ENCODE measurements at places on chromosomes 5 and 9. TPM values are rescaled to one million over a fixed set of nuclear protein-coding genes. Genes with fewer than 3 reads are reported as not detected.

Gene ASPN
- 40.9 TPM for total RNA-seq

Gene PCDHB13
- total RNA-seq: 8.3 TPM

Gene CYLC2
- total RNA-seq: not detected

Gene GAS1
- 11.5 TPM for total RNA-seq

Gene ELAVL2
- total RNA-seq: 0.23 TPM

Gene PRR7
- 7.8 TPM for total RNA-seq

Gene PBX3
- total RNA-seq: 57.7 TPM

Gene ITGA2
- total RNA-seq: 13.0 TPM

Gene IFNA1
- total RNA-seq: not detected

Gene CDHR2
- total RNA-seq: 65.7 TPM

Gene ADAMTS12
- total RNA-seq: 2.2 TPM

Gene ELOVL7
- 66.8 TPM for total RNA-seq

DNA sequence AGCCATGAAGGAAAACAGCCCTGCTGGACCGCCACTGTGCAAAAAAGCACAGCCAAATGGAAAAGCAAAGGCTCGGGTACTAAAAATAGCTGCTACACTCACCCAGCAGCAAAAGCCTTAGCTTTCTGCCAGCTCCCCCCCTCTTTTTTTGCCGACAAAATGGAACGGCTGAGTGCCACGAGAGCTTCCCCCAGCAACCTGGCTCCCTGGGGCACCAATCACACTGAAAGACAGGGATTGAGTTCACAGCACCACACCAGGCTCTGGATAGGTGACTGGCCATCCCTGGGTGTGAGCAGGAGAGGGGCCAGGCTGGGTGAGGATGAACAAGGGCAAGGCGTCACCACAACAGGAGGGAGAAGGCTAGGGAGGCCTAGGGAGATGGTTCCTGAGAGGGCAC, 66.7 kb downstream of the SIL1 start:
- DNase-seq: no peak

GRCh38 chr9:98097836-98098235, 21.2 kb downstream of the TRIM14 start:
- no peak for DNase-seq

DNA sequence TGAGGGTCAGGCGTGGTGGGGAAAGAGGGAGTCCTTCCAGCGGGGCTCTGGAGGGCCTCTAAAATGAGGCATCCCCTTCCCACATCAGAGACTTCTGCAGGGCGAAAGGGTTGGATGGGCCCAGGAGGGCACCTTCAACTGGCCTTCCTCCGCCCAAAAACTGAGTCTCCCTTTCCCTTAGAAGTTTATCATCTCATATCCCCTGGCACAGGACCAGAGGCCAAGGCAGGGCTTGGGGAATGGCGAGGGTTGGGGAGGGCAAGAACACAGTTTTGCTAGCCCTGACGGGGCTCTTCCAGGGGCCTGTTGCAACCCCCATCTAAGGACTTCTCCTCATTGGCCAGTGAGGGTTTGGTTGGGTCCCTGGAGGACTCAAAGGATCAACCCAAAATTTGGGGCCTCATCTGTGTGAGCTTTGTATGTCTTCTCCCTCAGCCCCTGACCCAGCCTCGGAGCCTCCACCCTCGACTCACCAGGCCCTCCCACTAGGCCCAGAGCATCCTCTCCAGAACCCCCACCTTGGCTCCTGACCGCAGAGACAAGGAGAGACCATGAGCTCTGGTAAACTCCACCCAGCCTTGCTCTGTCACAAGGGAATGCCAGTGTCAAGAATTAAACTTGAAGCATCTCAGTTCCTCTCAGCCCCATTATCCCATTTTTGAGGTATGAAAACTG, 24.1 kb downstream of the AQP7 start:
- DNase-seq: no peak

- no peak for DNase-seq
These were observed 141.4 kb downstream of the EBF1 start for GRCh38 chr5:158958021-158958994.

DNA sequence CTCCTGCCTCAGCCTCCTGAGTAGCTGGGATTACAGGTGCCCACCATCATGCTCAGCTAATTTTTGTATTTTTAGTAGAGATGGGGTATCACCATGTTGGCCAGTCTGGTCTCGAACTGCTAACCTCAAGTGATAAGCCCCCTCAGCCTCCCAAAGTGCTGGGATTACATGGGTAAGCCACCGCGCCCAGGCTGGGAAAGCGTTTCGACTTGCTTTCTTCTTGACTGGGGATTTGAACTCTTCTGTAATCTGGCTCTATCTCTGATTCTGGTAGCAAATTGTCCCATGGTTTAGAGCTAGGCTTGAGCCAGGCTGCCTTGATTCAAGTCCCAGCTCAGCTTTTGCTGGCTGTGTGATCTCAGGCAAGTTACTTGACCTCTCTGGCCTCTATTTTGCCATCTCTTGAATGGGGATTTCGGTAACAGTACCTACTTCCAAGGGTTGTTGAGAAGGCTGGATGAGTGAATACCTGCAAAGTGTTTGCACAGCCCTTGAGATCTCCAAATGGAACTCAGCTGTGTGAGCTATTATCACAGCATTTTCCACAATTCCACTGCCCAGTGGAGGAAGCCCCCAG, 20.5 kb upstream of the MVB12B start:
- no peak for DNase-seq

DNA sequence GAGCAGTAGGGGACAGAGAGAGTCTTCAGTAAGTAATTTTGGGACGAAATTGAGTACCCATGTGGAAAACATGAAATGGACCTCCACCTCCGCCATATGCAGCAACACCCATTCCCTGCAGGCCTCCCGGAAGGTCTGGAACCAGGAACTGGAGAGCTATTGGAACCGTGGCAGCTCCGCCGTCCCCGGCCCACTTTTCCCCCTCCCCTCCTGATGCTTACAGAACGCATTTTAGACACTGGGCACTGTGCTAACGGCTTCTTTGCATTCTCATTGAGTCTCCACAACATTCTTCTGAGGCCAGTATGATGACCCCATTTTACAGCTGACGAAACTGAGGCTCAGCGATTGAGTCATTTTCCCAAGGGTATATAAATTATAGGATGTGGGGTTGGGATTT, 20.4 kb upstream of the ZBTB43 start:
- DNase-seq: no peak

GRCh38 chr9:73138516-73138915, 13.1 kb upstream of the ANXA1 start:
- DNase-seq: no peak

DNA sequence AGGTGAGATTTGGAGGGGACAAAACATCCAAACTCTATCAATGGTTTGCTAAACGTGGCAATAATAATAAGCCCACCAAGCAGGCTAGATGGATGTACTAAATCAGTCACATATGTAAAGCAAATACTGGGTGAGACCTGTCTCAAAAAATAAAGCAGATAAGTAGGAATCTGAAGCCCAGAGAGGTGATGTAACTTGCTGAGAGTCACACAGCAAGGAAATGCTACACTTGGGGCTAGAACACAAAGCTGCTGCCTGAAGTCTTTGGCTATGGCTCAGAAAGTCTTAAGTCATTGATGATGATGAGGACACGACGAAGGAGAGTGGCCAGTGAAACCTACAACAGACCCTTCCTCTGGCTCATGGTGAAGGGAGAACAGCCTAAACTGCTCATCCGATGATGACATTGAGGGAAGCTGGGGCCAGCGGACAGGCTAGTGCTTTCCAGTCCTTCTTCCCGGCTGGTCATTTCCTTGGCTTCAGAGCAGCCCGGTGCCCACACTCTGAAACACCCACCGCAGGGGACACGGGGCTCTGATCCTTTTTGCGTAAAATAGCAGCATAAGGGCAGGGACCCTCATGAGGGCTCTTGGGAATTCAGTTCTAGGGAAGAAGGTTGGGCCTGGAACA, 14.1 kb downstream of the DUSP1 start:
- no peak for DNase-seq

DNA sequence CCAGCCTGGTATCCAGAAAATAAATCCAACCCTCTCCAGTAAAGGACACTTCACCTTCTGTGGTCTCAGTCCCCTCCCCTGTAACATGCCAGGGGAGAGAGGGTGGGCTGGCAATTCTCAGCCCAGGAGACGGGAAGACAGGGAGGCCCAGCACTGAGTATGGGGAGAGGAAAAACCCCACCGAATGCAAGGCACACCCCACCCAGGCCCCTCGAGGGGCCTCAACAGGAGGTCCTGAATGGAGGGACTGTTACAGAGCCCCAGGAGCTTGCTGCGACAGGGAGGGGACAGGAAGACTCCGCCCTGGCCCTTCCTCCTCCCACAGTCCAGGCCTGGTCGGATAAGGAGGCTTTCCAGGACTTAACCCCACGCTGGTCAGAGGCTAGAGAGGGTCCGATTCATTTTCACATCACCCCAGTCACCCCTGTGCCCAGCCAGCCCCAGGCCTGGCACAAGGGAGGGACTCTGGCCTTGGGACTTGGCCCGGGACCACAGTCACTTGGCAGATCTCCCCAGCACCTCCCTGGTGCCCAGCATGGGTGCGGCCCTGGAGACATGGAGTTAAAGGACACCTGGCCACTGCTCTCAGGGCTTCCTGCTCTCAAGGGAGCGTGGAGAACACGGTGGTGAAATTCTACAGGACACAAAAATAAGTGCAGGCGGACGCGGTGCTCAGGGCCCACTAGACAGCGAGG, 44.9 kb upstream of the STXBP1 start:
- peak; percentile 63 for DNase-seq

- no peak for DNase-seq
These were observed 39.4 kb downstream of the KLHL3 start for GRCh38 chr5:137696481-137696880.

GRCh38 chr5:136007271-136007670, 21.5 kb upstream of the TGFBI start:
- no peak for DNase-seq

- DNase-seq: no peak
These were observed 66.7 kb downstream of the DAB2IP start for GRCh38 chr9:121718084-121718483.

DNA sequence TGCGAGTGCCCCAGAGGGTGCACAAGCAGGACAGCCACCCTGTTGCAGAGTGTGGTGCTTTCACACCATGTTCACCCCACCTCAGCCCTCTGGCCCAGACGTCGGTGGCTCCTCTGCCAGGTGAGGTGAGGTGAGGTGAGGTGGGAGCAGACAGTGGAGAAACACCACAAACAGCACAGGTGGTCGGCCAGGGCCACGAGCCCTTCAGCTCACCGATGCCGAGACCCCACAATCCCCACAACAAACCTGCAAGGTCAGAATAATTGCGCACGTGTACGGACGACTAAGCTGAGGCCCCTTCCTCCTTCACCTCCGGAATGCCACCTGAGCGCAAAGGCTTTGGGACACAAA, 10.5 kb downstream of the BRD3 start:
- no peak for DNase-seq

GRCh38 chr5:91976451-91976850, 593.3 kb upstream of the ARRDC3 start:
- no peak for DNase-seq

GRCh38 chr9:32573821-32574220, 862 bp upstream of the NDUFB6 start:
- DNase-seq: no peak

GRCh38 chr5:92371889-92372235, 988.7 kb upstream of the ARRDC3 start:
- no peak for DNase-seq
